ENCODE measurements at places on chromosomes 1 and 21. TPM values are rescaled to one million over a fixed set of nuclear protein-coding genes. Genes with fewer than 3 reads are reported as not detected.

Gene NBPF10
- 2.8 TPM for total RNA-seq

Gene NUF2
- 4.9 TPM for total RNA-seq

Gene ADORA1
- total RNA-seq: 13.1 TPM

Gene FCGR3A
- 532 TPM for total RNA-seq

Gene OR2T2
- 0.60 TPM for total RNA-seq

Gene NECAP2
- 130 TPM for total RNA-seq

Gene INSRR
- total RNA-seq: 0.09 TPM

Gene VCAM1
- total RNA-seq: 301 TPM

Gene SH3GLB1
- total RNA-seq: 102 TPM

Gene MRPS15
- 31.2 TPM for total RNA-seq

Gene OR10Z1
- total RNA-seq: not detected

Gene PRAMEF13
- total RNA-seq: not detected

Gene TMEM240
- 5.3 TPM for total RNA-seq

Gene DSCAM
- total RNA-seq: 2.2 TPM

Gene PGBD2
- total RNA-seq: 10.6 TPM

Gene KCNQ4
- total RNA-seq: 0.30 TPM

Gene CD1C
- 23.0 TPM for total RNA-seq

Gene DNAJC16
- total RNA-seq: 17.0 TPM

Gene GADD45A
- total RNA-seq: 19.7 TPM

Gene KRTAP11-1
- not detected for total RNA-seq

Gene SLAMF9
- not detected for total RNA-seq

Gene PTPRC
- 453 TPM for total RNA-seq

Gene SLC6A9
- total RNA-seq: 1.1 TPM

Gene CLEC20A
- not detected for total RNA-seq

Gene FMO1
- not detected for total RNA-seq

Gene HSF2BP
- total RNA-seq: not detected

Gene NGF
- 0.34 TPM for total RNA-seq

Gene S100A2
- total RNA-seq: not detected

Gene FCGR2B
- 41.4 TPM for total RNA-seq

Gene OR10T2
- total RNA-seq: not detected

Gene LRRN2
- 11.9 TPM for total RNA-seq

Gene CYP4Z1
- not detected for total RNA-seq

Gene EEIG2
- 17.8 TPM for total RNA-seq

Gene LCA5L
- total RNA-seq: 0.46 TPM

Gene MAP3K21
- total RNA-seq: 1.5 TPM

Gene ST6GALNAC5
- total RNA-seq: 1.9 TPM

Gene MIXL1
- not detected for total RNA-seq

Gene MAEL
- total RNA-seq: not detected

Gene CTNNBIP1
- total RNA-seq: 15.9 TPM

Gene CORT
- not detected for total RNA-seq

Gene CD164L2
- total RNA-seq: not detected

Gene SHE
- total RNA-seq: 40.8 TPM

Gene ADGRL4
- 77.2 TPM for total RNA-seq

Gene OR2AJ1
- total RNA-seq: not detected

Gene CD52
- total RNA-seq: 314 TPM

Gene RAB25
- not detected for total RNA-seq

Gene RIIAD1
- total RNA-seq: not detected

Gene LIN28A
- total RNA-seq: not detected

Gene UBXN10
- 0.23 TPM for total RNA-seq

Gene FCGR1A
- total RNA-seq: 12.2 TPM

Gene ADCY10
- not detected for total RNA-seq

Gene TNFRSF9
- total RNA-seq: 3.3 TPM

Gene DHRS3
- total RNA-seq: 21.0 TPM

Gene TRIM45
- total RNA-seq: 1.9 TPM

Gene ACKR1
- total RNA-seq: 111 TPM

Gene SLAMF6
- 52.4 TPM for total RNA-seq

Gene WNT4
- total RNA-seq: not detected

Data from spleen (tissue), 13 donors.